C1 segment of cervical spinal cord (tissue), 14 donors: ENCODE measurements at places on chromosomes 16 and 17.

DNA sequence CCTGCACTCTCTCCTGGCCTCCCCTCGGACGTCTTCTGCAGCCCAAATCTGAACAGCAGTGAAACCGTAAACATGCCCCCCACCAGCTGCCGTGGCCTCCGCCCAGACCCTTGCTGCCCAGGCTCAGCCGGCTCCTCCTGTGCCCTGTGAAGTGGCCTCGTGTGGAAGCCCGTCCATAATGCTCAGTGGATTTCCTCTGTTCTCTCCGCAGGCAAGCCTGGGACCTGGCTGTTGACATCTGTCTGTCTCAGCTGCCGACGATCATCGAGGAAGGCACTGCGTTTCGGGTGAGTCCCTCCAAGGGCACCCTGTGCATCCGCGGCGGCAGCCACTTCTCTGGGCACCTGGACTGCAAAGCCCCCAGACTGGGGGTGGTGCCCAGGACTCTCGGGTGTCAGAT lies 153.9 kb upstream of the CHMP6 start:
- no peak for DNase-seq

DNA sequence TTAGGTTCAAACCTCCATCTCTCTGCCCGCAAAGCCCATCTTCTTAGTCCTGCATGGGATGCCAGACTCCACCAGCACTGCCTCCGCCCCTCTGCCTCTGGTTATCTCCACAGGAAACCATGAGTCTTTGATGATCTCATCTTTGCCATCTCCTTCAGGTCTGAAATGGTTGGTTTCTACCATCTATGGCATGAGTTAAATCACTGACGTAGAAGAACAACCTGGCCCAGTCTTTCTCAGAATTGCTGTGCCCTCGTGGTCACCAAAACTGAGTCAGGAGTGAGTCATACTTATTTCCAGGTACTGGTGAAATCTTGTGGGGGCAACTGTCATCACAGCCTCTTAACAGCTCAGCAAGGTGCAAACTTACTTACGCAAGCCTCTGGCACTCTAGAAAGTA lies 468.7 kb upstream of the C16orf82 start:
- DNase-seq: no peak

GRCh38 chr17:30379303-30379902 lies 676 bp downstream of the CPD start:
- DNase-seq: no peak

DNA sequence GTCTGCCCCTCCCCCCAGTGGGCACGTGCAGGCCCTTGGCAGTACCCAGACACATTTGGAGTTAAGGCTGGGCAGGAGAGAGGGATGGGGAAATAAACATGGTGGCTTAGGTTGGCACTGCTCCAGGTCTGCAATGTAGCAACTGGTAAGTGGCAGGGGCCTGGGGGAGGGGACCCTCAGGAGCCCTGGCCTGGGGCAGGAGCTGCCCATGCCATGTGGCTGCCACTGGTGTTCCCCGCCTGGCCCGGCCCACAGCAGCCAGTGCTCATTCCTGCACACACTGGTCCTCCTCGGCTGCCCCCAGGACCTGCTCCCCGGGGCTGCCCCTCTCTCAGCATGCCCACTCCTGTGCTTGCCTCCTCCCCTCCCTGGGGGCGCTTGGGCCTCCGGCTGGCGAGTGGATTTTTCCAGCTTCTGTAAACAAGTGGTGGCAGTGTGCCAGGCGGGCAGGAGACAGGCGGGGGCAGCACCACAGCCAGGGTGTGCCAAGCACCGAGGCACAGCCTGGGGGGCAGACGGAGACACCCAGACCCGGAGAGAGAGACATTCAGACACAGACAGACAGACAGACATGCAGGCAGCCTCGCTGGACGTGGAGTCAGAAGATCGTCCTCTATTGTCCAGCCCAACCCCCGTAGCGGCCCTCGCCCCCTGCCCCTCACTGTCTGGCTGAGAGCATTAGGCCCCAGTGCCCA lies 9.4 kb downstream of the THRA start:
- DNase-seq: peak; percentile 95

DNA sequence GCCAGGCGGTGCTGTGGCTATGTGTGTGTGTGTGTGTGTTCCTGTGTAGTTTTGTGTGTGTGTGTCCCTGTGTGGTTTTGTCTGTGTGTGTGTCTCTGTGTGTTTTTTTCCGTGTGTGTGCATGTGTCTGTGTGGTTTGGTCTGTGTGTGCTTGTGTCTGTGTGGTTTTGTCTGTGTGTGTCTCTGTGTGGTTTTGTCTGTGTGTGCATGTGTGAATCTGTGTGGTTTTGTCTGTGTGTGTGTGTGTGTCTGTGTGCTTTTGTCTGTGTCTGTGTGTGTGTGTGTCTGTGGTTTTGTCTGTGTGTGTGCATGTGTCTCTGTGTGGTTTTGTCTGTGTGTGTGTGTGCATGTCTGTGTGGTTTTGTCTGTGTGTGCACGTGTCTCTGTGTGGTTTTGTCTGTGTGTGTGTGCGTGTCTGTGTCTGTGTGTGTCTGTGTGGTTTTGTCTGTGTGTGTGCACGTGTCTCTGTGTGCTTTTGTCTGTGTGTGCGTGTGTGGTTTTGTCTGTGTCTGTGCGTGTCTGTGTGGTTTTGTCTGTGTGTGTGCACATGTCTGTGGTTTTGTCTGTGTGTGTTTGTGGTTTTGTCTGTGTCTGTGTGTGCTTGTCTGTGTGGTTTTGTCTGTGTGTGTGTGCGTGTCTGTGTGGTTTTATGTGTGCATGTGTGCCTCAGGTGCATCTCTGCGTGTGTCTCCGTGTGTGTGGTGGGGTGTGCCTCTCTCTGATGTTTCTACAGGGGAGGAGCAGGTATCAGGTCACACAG lies 62.3 kb downstream of the ZDHHC7 start:
- DNase-seq: no peak

DNA sequence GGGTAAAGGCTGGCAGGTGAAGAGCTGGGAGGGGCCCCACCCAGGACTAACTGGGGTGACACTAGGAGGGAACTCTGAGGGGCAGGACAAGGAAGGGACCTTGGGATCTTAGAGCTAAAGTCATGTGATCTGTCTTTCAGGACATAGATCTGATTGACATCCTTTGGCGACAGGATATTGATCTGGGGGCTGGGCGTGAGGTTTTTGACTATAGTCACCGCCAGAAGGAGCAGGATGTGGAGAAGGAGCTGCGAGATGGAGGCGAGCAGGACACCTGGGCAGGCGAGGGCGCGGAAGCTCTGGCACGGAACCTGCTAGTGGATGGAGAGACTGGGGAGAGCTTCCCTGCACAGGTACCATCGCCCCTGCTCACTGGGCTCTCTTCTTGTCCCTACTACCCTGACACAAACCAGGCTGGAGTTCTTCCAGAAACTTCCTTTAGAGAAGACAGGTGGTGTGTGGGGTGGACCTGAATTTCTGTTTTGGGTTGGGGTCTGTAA lies 8.1 kb downstream of the NFE2L1 start:
- no peak for DNase-seq

- no peak for DNase-seq
These were observed 7.7 kb upstream of the KRTAP17-1 start for GRCh38 chr17:41322903-41323895.

- no peak for DNase-seq
These were observed 6.5 kb downstream of the NFATC3 start for GRCh38 chr16:68091380-68092261.

DNA sequence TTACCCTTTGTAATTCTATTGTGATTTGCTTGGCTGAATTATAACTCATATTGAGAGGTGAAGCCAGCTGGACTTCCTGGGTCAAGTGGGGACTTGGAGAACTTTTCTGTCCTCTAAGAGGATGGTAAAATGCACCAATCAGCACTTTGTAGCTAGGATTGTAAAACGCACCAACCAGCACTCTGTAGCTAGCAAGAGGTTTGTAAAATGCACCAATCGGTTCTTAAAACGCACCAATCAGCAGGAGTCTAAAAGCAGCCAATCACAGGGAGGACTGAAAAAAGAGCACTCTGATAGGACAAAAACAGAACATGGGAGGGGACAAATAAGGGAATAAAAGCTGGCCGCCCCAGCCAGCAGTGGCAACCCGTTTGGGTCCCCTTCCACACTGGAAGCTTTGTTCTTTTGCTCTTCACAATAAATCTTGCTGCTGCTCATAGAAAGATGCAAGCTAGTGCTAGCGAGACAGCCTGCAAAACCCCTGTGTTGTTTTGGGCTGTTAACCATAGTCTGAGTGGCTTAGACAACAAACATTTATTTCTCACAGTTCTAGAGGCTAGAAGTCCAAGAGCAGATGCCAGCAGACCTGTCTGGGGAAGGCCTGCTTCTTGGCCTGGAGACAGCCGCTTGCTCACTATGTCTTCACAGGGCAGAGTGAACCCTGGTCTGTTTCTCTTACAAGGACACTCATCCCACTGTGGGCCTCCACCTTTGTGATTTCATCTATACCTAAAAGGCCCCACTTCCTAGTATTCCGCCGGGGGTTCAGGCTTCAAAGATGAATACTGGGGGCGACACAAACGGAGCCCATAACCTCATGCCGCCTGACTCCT lies 39.0 kb upstream of the CRISPLD2 start:
- DNase-seq: no peak

- no peak for DNase-seq
These were observed 149.2 kb downstream of the NPIPB5 start for GRCh38 chr16:22659933-22660332.

GRCh38 chr16:46857368-46857945 lies 26.5 kb upstream of the C16orf87 start:
- no peak for DNase-seq

GRCh38 chr16:85935391-85935973 lies 36.5 kb downstream of the IRF8 start:
- no peak for DNase-seq

DNA sequence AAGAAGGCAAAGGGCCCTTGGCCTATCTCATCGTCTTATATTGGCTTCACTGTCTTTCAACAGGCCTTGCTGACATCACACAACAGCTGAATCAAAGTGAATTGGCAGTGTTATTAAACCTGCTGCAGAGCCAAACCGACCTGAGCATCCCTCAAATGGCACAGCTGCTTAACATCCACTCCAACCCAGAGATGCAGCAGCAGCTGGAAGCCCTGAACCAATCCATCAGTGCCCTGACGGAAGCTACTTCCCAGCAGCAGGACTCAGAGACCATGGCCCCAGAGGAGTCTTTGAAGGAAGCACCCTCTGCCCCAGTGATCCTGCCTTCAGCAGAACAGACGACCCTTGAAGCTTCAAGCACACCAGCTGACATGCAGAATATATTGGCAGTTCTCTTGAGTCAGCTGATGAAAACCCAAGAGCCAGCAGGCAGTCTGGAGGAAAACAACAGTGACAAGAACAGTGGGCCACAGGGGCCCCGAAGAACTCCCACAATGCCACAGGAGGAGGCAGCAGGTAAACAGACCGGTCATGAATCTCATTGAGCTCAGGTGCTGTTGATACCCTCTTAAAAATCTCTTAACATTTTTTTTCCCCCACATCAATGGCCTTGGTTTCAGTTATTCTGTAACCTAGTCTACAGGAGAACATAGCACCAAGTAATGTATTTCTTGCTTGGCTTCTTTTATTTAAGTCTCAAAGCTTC lies 64.7 kb downstream of the CDK12 start:
- DNase-seq: no peak

GRCh38 chr17:82648742-82649331 lies 593 bp upstream of the WDR45B start:
- no peak for DNase-seq

DNA sequence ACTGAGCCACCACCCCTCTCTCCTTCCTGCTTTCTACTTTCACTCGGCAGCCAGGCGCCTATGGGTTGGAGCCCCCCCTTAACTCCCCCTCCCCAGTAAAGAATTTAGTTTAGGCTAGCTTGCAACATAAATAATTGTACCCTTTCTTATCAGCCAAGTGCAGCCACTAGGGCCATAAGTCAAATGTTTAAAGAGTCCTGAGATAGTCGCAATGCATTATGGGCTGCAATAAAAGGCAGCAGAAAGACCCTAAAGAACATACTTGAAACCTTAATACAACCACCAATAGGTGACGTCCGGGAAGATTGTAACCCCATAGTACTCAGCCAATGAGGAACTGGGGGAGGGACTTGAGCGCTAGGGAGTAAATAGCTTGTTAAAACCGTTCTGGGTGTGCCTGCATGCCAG lies 40.5 kb downstream of the C16orf82 start:
- no peak for DNase-seq

- DNase-seq: no peak
These were observed 16.4 kb upstream of the HERPUD1 start for GRCh38 chr16:56915336-56916119.

- no peak for DNase-seq
These were observed 50.5 kb downstream of the EPN2 start for GRCh38 chr17:19287651-19288050.

DNA sequence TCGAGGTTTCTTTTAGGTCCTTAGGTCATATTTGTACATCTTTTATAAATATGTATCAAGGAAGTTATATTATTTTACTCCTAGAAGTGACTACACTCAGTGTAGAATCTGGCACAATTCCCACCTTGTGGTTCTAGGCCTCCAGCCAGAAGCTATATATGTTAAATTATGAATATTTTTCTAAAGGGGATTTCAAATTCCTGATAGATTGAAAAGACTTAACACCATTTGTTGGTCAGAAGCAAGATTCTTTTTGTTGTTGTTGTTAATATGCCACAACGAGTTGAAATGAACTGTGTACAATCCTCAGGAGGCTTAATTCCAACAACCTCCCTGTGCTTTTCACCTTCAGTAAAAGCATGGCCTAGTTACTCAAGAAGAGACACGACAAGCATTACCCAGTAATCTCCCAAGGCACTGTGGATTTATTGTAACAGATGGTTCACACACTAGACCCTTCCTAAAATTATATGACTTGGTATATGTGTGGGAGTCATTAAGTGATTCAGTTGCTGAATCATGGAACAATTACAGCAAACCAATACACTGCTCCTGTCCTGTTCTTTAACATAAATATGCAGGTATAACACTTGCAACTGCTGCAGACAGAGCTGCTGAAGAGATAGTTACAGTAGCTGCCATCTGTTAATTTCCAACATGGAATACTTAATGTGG lies 964.4 kb upstream of the GOT2 start:
- DNase-seq: no peak

DNA sequence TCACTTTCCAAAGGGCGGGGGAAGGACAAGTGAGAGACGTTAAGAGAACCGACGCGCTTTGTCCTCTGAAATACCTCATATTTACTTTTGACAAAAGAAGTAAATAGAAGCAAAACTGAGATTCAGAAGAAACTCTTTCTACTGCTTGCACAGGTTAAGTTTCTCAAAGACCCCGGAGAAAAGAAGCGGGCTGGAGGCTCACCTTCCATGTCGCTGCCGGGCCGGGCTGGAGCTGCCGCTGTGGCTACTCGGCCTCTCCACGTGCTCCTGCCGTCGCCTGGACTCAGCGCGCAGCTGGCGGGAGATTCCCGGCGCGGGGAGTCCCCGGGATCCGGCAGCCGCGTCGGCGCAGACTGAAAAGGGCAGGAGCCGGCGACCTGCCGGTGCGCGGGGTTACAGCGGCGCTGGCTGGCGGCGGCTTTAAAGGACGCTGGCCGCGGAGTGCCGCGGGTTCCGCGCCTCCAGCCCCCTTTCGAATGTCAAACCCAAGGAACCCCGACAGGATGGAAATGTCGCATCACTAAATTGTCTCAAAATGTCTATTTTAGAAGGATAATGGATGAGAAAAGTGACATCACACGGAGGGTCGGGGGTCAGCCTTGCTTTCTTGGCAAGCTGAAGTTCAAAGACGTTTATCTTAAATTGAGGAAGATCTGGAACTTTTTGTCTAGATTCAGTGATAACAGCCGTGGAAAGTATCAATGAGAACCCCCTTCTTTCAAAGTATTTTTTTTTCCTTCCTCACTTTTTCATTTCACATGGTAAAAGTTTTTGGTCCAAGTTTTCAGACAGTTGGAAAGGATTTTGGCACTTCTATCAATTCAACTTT lies at the start of gene IKZF3:
Gene IKZF3 (minus strand): TSS at position 395 of the 829 bp plus-strand sequence. CDS start 186 bp downstream, at position 209.
- peak; percentile 13 for DNase-seq

GRCh38 chr17:44334727-44335126 lies 10.1 kb upstream of the SLC25A39 start:
- DNase-seq: no peak

- peak; percentile 49 for DNase-seq
These were observed 44.2 kb downstream of the WDR45B start for GRCh38 chr17:82603981-82604448.
